HepG2 (cell line): ENCODE measurements at places on chromosomes 3 and 15. TPM values are rescaled to one million over a fixed set of nuclear protein-coding genes. Genes with fewer than 3 reads are reported as not detected.

- DNase-seq = no peak
Measured at GRCh38 chr3:71511037-71511436, 72.5 kb downstream of the FOXP1 start.

DNA sequence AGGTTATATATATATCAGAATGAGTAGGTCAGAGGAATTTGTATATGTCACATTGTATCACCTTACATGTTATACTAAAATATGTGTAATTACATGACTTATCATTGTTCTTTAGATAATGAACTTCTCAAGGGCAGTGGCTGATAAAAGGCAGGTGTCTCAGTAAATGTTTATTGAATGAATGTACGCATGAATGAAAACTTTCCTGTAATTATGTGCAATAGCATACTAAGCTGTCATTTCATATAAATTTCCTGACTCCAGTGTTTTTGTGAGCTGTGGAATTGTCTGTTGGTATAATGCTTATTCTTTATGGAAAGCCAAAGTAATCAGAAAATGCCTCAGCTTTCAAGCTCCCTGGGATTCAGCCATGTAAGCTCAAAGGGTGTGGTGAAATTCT is 4.2 kb downstream of the TBC1D23 start:
- no peak for DNase-seq

ZNF385D gene
- total RNA-seq = not detected in 2 replicates

- no peak for DNase-seq
Measured at GRCh38 chr3:61015408-61015807, 235.8 kb downstream of the FHIT start.

DNA sequence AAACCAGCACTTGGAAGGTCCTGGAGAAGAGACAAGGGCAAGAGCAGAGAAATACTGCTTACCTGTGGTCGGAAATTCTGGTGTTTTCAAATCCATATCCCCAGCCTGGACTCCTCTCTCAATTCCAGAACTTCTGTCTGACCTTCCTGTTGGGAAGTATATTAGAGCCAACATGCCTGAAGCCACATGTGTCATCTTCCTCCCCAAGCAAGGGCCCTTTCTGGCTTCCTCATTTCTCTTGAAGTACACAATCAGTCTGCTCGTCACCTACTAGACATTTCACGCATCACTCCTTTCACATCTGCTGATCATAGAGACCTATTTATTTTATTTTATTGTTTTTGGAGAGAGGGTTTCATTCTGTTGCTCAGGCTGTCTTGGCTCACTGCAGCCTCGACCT is 8.4 kb downstream of the PARP14 start:
- DNase-seq = no peak

DNA sequence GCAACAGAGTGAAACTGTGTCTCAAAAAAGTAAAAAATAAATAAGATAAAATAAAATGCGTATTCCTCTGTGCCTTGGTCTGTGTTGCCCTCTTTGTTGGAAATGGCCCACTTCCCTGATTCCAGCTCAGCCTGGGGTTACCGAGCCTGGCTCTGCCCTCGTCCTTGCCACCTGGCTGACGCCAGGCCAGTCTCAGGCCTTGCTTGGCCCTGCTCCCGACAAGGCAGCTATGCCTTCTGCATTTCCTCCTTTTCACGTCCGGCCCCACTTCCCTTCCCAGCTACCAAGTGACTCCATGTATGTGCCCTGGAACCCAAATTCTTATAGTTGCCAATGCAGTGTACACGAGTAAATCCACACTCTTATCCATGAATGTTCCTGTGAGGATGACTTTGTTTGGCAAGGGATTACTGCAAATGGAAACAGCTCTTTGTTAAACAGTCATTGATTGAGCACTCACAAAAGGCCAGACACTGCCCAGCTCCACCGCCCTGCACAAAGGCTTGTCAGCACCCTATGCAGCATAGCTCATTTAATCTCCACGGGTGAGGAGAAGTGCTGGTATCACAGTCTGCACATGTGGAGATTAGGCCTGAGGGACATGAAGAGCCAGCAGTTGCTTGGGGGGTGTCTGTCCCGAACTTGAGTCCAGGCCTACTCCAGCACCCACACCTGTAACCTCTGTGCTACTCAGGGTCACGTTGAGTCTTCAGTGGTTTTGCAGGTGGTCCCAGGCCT is 25.1 kb downstream of the SPSB4 start:
- no peak for DNase-seq

PRTG gene
- total RNA-seq = 17.1 and 22.3 TPM in 2 replicates

TP63 gene
- not detected in 2 replicates for total RNA-seq

DNA sequence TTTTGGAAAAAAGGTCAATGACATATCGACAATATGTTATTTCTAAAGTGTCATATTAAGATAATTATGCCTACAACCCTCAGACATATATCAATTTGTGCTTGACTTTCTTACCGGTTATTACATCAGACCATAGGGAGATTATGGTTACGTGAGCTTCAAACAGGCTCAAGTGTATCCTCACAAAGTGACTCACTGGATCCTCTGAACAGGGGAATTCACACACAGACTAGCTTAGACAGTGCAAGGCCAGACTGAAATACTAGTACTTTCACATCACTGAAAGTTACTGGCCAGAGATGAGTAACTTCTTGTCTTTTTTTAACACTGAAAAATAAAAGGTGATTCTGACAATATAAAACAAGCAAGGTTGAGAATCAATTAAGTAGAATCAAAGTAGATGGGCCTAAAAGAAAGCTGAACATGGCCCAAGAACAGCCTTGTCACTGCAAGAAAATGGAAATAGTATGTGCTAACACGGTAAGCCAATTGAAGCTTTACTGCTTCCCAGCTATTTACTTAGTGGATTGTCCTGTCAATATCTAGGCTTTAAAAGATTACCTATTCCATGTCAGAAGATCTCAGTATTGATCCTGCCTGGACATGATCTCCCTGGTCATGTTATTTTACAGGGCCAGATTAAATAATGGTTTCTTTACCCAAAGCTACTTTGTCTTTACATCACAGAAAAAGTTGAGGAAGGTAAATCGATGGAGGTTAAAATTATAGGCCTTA is 848.6 kb downstream of the ROBO1 start:
- DNase-seq = peak; percentile 73

- DNase-seq = no peak
Measured at GRCh38 chr3:24707936-24708335, 213.3 kb upstream of the THRB start.

GRCh38 chr15:49847423-49848281 is 226.8 kb downstream of the DTWD1 start:
- no peak for DNase-seq

- DNase-seq = no peak
Measured at GRCh38 chr3:174204765-174205164, 654.4 kb upstream of the NAALADL2 start.

GRCh38 chr15:94785091-94785490 is 553.7 kb downstream of the MCTP2 start:
- no peak for DNase-seq

DNA sequence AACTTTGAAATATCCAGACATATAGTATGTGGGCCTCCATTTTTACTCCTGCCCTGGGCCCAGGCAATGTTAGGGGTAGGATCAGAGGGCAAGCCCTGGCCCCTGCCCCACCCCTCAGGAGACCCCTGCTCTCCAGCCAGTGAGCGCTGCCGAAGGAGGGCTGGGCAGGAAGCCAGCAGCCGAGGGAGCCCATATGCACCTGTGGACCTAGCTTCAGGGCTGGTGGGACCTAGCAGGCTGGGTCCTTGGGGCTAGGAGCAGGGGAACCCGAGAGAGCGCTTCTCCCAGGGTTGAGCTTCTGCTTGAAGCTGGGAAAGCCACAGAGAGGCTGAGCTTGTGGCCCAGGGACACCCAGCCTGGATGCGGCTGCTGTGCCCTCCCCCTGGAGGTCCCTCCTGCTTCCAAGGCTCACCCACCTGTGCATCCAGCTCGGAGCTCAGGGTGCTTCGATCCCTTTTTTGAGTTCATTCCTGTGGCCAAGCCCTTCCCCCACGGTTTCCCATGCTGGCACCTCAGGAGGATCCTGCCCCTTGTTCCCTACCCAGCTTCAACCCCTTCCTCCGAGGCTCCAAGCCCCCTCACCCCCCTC is 21.0 kb upstream of the CYP11A1 start:
- DNase-seq = no peak

- DNase-seq = no peak
Measured at GRCh38 chr15:71121442-71121841, 6.2 kb downstream of the THSD4 start.

- peak; percentile 85 for DNase-seq
Measured at GRCh38 chr3:47394140-47394870, 13.5 kb downstream of the PTPN23 start.

DNA sequence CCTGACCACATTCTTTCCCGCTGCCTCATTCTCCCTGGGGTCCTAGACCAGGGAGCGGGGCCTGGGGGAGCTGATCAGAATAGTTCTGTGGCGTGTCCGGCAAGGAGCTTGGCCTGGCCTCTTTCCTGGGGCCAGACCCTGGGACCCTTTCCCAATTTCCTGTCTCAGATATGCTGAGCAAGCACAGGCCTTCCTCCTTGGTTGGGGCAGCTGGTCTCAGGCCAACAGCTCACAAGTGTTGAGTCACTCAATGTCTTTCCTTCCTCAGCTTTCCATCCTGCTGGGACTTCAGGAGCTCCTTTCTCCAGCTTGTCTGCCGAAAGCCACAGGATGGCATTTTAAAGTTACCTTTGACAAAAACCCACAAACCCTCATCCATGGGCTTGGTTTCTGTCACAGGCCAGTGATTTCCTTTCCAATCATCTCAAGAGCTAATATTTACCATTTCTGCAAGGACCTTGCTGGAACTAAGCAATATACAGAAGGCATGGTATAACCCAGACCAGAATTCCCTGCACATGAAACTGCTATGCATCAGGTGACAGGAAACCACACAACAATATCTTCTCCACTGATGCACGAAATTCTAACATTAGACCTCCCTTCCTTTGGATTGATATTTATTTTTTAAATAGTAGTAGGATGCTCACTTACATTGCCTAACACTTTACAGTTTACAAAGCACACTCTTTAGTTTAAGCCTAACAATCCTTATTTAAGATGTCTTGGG is 19.5 kb upstream of the TIMP4 start:
- no peak for DNase-seq

GRCh38 chr15:77032052-77032646 is 37.2 kb downstream of the PSTPIP1 start:
- DNase-seq = peak; percentile 66

GRCh38 chr3:188067932-188068331 is 86.0 kb upstream of the LPP start:
- DNase-seq = no peak

DNA sequence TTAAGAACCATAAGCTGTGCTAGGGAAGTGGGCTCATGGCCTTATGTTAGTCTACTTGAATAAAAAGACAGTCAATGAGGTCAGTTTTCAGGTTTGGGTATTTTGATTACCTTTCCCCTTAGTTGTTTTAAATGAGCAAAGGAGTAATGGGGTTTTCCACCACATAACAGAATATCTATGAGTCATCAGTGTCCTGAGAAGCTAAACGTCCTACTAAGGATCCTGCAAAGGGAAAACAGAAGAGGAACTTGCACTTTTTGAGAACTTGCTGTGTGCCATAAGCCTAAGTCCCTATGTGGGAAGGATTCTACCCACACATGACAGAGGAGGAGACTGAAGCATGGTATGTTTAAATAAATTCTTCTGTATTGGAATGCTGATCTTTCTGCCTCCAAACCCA is 292.8 kb upstream of the TMC3 start:
- DNase-seq = no peak

DNA sequence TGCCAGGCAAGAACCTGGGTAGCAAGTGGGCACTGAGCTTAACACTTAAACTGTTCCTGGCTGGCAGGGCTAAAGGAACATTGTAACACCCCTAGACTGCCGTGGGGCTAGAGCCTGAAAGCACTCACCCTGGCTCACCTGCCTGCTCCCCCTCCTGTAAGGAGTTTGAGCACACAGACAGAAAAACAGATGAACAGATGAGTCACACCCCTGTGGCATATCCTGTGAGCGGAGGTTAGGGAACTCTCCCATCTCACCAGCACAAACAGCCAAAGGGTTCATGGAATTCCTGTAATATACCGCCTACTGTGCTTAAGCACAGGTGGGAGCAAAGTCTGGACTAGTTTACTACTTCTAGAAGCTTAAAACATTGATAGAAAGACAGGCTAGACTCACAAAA is 300.1 kb downstream of the ROBO1 start:
- DNase-seq = no peak

OXTR gene
- 0.88 and 0.95 TPM in 2 replicates for total RNA-seq

DNA sequence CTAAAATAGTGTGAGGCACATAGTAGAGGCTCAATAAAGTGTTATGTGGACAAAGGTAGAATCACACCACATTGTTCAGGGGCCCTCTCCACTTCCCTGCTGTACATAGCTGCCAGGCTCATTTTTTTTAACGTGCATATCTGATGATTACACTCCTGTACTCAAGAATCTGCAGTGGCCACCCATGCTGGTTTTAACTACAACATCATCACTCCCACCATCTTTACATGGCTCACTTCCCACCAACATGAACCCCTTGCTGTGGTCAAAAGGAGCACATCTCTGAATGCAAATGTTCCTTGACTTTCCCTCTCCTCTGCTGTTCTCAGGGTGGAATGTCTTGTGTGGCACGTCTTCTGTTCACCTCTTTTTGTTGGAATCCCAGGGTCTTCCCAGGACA is 76.7 kb downstream of the FEM1B start:
- no peak for DNase-seq

DNA sequence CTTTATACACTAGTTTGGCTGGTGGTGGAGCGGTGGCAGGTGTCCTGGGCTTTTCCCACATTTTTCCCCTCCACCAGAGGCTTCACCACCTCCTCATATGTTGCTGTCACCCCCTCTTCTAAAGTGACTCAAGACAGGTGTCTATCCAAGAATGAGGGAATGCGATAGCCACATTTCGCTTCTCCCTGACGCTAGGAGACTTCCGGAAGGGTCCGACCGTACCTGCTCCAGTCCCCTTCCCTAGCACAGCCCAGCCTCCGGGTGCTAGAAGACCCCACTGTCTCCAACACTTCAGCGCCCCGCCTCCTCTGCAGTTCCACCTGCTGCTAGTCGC is 496 bp downstream of the SCAMP2 start:
- no peak for DNase-seq
